Stimulated activated CD4-positive, alpha-beta T cell treated with anti-CD3 and anti-CD28 coated beads, TNF-alpha, amount 100 ng/mL, for 24 hours (primary cell): ENCODE measurements at places on chromosomes 5 and 9.

GRCh38 chr9:2628919-2629318 lies 7.3 kb downstream of the VLDLR start:
- no peak for DNase-seq

GRCh38 chr5:1853531-1853930 lies 29.2 kb downstream of the IRX4 start:
- DNase-seq: no peak

DNA sequence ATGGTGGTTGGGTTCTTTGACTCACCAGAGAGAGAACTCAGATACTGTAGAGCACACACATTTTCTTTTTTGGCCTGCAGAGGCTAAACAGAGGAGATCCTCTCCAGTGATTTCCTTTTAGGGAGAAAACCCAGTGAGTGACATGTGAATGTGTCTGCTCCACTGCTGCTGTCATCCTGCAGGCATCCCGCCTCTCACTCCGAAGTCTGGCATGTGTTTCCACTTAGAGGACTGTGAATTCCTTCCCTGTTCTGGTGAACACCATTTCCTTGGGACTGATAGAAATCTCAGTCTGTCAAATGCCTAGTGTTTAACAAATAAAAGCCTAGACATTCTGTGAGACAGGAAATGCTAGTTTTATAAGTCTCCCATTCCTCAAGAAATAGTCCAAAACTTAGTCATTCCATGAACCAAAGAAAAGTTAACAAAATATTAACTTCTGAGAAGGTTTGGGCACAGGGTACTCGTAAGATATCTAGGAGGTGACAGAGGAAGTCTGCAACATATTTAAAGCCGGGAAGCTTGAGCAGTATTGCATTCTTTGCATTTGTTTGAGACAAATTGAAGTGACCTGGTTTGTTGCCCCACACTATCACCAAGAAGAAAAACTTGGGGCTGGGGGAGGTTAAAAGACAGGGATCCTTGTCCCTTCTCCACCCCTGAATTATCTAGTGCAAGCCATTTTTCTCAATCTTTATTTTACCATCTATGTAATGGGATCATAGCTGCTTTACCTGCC lies 74.9 kb upstream of the NIPAL4 start:
- no peak for DNase-seq

GRCh38 chr5:17370651-17371050 lies 127.4 kb upstream of the TAF11L2 start:
- no peak for DNase-seq

DNA sequence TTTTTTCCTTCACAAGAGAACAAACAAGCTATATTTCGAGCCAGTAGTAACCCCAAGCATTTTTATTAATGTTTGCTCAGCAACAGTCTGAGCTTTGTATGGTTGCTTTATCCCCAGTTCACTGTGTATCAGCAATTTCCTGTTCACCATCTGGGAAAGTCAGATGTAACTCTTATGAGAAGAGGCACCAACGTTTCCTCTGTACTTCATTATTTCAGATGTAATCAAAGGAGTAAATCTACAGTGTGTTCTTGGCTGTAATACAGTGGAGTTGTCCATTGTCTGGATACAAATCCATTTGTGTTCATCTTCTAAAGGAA lies 340.2 kb downstream of the ARRDC3 start:
- DNase-seq: no peak

DNA sequence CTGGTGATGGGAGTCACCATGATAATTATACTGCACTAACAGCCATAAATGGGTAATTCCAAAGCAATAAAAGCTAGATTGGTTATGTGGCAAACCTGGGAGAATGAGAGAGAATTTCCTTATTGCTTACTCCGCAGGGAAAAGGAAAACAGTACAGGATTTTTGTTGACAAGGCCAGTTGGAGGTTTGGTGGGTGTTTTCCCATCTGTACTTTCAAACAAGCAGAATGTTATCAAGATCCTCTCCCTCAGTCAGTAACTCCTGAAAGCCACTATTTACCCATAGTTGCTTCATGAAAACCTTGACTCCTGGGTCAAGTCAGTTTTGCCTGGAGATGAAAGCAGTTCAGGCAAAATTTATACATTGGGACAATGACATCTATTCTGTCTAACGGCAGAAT lies 26.4 kb downstream of the IL9 start:
- DNase-seq: no peak

GRCh38 chr5:160297776-160298175 lies 14.6 kb downstream of the CCNJL start:
- DNase-seq: no peak

GRCh38 chr9:15512204-15512603 lies 1.4 kb upstream of the PSIP1 start:
- no peak for DNase-seq

- DNase-seq: no peak
These were observed 20.8 kb downstream of the SLC46A2 start for GRCh38 chr9:112869917-112870316.

GRCh38 chr5:178436326-178436940 lies 153.8 kb downstream of the COL23A1 start:
- no peak for DNase-seq

DNA sequence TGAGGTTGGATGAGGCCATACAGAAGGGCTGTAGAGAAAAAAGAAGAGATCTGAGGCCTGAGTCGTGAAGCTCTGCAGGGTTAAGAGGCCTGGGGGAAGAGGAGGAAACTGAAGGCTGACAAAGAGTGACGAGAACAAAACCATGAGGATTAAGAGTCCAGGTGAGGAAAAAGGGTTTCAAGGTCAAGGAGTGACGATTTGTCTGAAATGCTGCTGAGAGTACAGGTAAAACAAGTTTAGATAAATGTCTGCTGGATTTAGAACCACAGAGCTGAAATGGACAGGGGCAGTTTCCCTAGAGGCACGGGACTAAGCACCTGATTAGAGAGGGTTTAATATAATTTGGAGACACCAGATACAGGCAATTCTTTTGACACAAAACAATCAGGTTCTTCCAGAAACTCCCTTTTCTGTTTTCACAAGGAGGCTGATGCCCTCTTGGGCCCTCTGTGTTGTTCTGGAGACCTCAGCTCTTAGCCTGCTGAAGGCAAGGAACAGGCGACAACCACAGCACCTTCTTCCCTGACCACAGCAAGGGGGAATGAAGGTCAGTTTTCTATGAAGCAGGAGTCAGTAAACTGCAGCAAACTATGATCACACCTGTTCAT lies 14.6 kb upstream of the GCNT1 start:
- no peak for DNase-seq

DNA sequence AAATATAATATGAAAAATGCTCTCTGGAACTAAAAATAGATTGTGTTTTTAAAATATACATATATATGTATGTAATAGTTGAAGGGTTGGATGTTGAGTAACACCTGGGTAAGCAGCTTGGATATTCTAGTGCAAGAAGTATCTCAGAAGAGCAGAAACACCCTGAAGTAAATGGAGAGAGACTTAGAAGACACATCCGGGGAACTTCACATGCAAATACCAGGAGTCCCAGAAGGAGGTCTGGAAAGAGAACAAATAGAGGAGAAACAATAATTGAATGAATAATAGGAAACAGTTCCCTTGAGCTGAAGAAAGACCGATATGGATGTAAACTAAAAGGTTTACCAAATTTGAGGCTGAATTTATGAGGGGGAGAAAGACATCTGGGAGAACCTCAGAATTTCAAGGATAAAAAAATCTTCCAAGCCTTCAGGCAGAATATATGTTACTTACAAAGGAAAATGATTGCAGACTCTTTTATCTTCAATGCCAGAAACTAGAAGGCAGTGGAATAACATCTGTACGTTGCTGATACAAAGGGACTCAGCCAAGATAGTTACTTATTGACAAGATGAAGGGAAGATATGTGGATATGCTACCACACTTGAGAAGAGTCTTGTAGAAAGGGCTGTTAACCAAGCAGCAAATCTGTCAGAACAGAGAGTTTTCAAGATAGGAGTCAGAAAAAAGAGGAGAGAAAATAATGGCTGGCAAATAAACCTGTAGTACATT lies 42.7 kb downstream of the HSDL2 start:
- no peak for DNase-seq

DNA sequence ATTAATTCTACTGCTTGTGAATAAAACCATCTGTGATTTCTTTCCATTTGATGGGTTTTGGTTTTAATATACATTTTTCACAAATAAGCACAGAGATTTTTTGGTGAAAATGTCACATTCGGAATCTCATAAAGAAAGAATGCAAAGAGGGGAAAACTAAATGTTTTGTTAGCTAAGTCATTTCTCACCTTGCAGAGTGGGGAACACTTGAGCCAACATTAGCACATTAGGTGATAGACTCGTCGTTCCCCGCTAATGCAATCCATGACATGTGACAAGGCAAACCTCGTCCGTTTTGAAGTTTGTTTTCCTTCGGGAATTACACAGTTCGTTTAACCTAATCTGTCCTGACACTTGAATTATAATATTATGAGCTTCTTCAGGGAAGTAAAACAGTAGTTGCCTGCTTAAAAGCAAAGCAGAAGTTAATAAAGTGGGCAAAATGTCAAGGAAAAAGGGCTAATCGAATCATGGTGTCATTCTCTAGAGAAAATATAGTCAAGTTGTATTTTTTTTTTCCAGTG lies 95.8 kb upstream of the LMX1B start:
- DNase-seq: no peak

GRCh38 chr5:74660140-74660539 lies 19.6 kb upstream of the ENC1 start:
- DNase-seq: no peak

GRCh38 chr5:133129289-133129688 lies 77.5 kb downstream of the HSPA4 start:
- no peak for DNase-seq

DNA sequence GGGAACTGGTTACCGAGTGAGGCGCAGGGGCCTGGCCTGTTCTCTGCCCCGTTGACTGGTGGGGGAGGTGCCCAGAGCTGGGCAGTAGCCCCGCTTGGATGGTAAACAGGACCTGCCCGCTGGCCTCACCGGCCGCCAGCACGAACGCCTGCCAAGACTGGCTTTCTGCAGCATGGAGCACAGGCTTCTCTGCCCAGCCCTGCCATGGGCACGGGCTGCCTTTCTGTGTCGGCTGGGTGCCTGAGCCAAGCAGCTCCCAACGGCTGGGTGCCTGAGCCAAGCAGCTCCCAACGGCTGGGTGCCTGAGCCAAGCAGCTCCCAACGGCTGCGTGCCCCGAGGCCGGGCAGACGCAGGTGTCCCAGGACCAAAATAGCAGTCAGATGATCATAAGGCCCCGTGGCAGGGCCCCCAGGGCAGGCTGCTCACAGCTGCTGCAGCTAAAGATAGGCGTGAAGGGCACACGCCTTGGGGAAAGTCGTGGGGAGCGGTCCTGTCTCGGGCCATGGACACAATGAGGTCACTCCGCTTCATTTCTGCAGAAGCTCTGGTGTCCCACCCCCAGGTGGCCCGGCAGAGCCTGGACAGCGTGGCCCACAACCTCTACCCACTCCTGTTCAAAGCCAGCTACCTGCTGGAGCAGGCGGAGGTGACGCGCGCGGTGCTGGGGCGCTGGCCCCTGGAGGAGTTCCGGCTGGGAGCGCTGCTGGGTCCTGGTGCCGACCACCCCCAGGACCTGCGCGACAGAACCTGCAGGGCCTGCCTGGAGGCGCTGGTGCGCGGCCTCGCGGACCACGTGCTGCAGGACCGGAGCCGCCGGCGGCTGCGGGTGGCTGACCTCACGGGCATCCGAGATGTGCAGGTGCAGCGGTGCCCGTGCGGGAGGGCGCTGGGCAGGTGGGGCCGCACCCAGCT lies at the start of gene LRRC14B:
Gene LRRC14B (plus strand): TSS at position 460 of the 913 bp plus-strand sequence. CDS start 44 bp downstream, at position 504.
- no peak for DNase-seq

GRCh38 chr5:73654819-73655318 lies 28.9 kb downstream of the ARHGEF28 start:
- DNase-seq: no peak

DNA sequence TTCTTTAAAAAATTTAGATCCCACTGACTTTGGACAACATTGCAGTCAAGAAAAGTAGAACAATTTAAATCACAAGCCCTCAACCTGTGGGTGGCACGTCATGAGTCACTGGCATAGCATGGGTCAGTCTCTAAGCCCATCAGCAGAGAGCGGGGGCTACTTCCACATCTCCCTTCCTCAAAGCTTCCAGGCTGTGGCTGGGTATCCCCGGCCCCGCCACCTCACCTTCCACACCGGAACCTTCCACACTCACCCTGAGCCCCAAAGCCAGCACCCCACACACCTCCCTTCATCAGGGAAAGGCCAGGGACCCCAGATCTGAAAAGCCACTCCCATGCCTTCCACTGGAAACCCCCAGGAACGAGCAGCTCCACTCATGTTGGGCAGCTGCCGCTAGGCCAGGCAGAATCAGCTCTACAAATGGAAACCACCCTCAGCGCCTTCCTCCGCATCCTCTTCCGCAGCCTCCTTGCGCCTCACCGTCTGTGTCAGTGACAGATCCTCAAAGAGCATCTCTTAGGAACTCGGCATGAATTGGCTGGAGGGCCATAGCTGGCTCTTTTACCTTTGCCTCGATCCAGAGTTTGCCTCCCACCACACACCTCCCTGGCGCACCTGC lies 156.5 kb downstream of the ERCC6L2 start:
- no peak for DNase-seq

- no peak for DNase-seq
These were observed 1365.3 kb upstream of the WWC1 start for GRCh38 chr5:166926138-166926537.

DNA sequence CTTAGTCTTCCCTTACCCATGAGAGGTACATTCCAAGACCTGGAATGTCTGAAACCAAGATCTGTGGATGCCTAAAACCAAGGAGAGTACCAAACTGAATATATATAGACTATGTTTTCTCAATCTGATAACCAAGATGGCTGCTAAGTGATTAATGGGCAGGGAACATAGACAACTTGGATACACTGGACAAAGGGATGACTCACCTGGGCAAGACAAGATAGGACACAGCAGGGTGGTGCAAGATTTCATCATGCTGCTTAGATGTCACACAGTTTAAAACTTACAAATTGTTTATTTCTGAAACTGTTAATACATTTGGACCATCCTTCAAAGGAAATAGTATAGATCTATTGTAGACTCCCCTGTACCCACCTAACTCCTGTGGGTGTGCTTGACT lies 130.9 kb downstream of the HTR1A start:
- no peak for DNase-seq

DNA sequence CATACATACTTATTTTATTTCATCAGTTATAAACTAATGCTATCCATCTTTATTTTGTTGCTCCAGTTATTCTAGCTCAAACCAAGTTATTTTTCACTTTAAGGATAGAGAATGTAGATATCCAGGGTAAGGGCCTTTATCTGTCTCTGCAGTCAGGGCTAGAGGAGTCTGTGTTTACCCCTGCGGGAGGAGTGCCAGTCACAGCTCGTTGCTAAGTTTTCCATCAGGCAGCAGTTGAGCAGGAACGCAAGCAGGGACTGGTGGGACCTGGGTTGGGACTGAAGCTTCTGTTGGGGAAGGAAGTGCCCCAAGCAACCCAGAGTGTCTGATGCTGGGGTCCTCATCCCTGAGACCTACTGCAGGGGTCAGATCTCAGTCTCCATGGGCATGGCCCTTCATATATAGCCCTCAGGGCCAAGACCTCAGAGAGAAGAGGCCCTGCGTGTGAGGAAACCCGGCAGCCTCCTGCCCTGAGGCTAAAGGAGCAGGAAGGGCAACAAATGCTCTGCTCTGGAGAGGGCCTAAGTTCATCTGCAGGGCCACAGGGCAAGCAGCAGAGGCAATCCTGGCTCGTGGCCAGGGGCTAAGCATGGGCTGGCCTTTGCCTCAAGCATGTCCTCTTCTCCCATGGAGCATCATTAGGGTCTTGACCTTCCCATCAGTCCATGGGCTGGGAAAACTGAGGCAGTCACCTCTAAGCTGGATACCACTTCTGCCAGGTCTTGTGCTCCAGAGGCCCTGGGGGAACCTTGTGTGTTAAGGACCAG lies 6.6 kb downstream of the SLC22A4 start:
- DNase-seq: no peak
